Left ventricle myocardium superior (tissue), 1 donor: ENCODE measurements at places on chromosomes 6 and 20.
A peak's percentile ranks its signal among the peaks of the same experiment; 100 is the strongest.

- DNase-seq = no peak
Observed at GRCh38 chr6:35140639-35141006, 516 bp downstream of the TCP11 start.

DNA sequence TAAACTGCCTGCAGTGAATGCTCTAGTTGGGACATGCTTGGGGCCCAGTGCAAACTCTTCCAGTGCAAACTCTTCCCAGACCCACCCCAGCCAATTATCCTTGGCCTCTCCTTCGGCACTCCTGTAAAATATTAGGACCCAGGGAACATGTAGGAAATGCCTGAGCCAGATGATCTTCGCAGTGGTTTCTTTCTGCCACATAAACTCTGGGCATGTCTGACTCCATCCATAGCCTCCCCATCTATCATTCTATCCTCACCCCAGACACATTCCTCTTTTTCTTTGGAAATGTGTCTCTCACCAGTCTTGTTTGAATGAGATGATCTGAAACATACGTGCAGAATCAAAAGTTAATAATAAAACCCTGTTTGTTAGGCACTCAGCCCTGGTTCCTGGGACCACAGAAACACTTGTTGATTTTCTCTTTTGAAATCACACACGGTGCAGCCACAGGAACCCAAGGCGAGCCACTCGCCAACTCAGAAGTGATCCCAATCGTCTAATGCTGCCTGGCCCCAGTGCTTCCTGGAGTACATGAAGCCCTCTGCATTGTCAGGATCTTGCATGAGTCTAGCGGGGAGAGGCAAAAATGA lies 108.9 kb upstream of the CST7 start:
- no peak for DNase-seq

DNA sequence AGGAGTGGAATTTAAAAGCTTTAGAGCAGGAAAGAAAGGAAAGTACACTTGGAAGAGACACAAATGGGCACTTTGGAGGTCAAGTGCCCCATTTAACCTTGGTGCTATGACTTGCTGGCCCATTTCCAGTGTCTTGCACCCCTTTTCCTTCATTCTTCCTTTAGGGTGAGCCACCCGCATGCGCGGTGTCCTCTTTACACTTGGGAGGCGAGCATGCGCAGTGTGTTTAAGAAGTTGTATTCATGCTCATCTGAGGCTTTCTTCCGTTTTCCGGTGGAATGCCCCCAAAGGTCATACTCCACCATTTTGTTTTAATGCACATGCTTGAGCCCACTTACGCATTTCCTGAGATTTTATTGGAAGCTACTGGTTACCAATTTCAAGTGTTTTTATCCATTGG lies 29.1 kb downstream of the TMEM170B start:
- DNase-seq = no peak

DNA sequence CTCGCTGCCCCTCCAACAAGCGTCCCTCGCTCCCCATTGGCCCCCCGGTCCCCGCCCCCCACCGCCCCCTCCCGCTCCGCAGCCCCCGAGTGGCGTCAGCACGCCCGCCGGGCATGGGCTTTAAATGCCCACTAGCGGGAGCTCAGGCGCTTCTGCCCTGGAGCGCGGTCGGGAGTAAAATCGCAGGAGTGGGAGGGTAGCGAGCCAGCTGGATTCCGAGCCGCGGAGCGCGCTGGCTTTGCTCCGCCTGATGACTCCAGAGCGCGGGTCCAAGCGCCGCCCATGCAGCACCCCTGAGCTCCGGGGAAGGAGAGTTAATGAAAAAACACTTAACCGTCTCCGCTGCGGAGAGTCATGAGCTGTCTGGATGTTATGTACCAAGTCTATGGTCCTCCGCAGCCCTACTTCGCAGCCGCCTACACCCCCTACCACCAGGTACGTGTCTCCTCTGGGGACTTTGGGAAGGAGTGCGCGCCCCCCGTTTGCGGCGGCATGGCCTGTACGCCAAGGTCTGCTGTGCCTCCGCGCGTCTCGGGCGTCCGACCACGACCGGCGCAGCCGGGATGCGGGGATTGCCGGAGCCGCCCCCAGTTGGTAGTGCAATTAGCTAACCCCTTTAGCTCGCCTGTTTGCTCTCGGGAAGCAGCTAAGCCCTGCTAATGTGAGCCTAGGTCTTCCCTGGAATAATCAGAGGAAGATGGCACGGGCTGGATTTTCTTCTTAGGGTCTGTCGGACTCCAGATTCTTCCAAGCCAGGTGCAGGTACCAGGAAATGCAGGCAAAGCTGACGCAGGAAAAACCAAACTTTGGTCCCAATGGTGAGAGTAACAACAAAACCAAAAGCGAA lies at the start of gene VGLL2:
Gene VGLL2, plus strand, starts transcription at position 149 of the 847 bp plus-strand sequence. Its CDS starts 206 bp downstream, at position 355.
- peak; percentile 62 for DNase-seq

DNA sequence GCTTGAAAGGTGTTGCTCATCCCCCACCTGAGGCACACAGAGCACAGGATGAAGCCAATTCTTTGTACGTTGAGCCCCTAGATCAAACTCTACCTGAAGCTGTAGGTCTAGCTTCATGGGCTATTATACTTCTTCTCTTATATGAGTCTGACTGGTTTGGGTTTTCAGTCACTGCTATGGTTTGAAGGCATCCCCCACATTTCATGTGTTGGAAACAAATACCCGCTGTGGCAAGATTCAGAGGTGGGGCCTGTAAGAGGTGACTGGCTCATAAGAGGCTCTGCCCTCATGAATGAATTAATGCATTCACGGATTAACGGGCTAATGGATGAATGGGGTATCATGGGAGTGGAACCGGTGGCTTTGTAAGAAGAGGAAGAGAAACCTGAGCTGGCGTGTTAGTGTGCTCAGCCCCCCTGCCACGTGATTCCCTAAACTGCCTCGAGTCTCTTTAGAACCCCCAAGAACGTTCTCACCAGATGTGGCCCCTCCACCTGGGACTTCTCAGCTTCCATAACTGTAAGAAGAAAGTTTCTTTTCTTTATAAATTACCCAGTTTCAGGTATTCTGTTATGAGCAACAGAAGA lies 39.2 kb downstream of the PREX1 start:
- DNase-seq = no peak

DNA sequence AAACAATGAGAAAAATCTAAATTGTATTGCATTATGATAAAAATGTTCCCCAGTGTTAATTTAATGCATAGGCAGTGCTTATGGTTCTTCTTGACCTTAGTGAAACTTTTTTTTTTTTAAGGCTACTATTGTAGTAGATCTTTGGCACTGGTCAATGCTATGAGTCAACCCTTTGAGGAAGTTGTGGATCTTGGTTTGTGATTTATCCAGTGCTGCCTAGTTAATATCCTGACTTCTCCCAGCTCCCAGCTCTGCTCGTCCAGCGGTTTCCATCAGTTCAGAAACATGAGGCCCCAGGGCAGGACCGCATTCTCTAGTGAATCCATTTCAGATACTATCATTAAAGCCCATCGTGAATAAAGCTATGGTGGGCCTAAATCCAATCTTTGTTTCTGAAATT lies 364.5 kb upstream of the JARID2 start:
- no peak for DNase-seq

- DNase-seq = no peak
Observed at GRCh38 chr6:125754566-125754965, 5.1 kb downstream of the HEY2 start.

- no peak for DNase-seq
Observed at GRCh38 chr20:35404614-35405259, 7.0 kb downstream of the UQCC1 start.

- no peak for DNase-seq
Observed at GRCh38 chr20:52060794-52061714, 130.5 kb downstream of the ZFP64 start.

GRCh38 chr6:16129623-16130401 lies 926 bp downstream of the MYLIP start:
- peak; percentile 54 for DNase-seq

DNA sequence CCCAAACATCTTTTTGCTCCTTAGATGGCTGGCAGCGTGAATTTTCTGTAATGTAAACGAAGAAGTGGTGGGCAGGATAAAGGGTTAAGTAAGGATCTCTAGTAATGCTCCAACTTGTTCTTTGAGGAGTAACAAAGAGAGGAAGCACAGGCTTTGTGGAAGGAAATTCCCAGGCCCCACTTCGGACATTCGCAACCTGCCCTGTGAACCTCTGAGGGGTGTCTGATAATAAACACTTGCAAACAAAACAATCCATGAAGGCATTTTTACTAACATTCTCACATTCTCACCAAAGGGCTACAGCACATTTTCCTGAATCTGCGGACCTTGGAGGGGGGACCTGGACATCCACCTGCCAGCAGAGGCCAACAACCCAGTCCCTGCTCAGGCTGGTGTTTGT lies 25.8 kb upstream of the ADGRF5 start:
- no peak for DNase-seq

GRCh38 chr6:33592595-33593413 lies 12.7 kb upstream of the BAK1 start:
- no peak for DNase-seq

DNA sequence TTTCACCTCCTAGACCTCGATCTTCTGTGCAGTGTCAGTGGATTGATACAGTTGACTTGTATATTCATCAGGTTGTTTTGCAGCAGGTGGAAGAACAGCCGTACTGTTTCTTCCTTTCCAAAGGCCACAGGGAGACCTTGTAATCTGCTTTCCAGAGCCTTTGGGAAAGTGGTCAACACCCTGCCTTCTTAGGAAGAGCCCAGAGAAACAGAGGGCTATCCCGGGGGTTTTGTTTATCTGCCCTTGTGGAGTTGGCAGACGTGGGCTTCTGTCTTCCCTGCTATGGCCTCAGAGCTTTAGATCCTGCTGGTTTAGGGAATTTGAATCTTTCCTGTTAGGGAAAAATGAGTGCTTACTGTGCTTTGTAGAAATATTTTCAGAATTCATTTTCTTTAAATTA lies 19.6 kb downstream of the STX16 start:
- DNase-seq = no peak

DNA sequence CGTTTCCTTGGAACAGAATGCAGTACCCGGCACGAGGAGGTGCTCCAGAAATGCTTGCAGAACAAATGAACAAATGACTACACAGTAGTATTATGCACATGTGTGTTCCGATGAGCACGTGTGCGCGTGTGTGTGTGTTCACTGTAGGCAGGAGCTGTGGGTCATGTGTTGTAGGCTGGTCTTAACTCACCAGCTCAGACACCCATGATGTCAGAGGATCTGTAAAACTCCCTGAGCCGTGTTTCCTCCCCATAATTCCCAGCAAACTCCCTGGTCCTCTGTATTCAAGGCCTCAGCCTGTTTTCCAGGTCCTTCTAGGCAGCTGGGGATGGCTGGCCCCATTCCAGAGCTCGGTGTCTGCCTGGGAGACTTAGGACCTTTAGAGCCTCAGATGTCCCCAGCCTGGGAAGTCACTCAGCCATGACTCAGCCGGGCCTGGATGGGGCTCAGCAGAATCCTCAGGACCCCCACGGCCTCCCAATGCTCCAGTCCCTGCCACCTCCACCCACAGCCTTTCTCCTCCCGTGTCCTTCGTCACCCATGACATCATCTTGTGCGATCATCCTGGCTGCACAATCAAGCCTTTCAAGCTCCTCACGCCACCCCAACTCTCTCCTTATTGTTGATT lies 475.0 kb upstream of the SULF2 start:
- peak; percentile 47 for DNase-seq
